AG09319 (cell line): ENCODE measurements at places on chromosomes 7 and 10.
A peak's percentile ranks its signal among the peaks of the same experiment; 100 is the strongest.

DNA sequence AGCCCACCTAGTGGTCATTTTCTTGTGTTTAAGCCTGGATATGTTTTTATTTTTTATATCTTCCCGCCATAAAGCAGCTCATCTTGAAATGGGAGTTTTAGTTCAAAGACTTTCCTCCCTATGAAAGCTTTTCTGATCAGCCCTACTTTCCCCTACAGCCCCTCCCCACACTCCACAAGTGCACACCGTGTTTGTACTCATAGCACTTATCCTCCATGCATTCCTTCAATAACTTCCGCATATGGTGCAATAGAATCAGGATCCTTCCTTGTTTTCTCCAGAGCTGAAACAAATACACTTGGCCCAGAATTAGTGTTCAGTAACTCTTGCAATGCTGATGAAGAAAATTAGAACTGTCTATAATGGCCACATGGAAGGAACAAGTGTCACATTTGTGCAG, 235.9 kb downstream of the KCNMA1 start:
- no peak for DNase-seq

GRCh38 chr10:82438277-82438676, 563.3 kb downstream of the NRG3 start:
- no peak for DNase-seq

- no peak for DNase-seq
Observed at GRCh38 chr7:34417781-34418180, 240.2 kb upstream of the NPSR1 start.

DNA sequence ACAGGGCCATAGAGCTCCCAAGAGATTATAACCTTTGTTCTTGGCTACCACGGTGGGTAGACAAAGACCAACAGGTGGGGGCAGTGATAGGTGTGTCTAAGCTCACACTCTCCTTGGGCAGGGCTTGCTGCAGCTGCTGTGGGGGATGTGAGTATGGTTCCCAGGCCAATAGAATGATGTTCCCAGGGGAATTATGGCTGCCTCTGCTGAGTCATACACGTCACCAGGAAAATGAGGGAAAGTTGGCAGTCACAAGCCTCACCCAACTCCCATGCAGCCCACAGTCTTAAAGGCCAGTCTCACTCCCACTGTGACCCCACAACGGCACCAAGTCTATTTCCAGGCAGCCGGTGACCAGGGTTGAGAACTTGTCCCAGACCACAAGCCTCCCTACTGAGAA, 453.4 kb upstream of the PODXL start:
- DNase-seq, result no peak

DNA sequence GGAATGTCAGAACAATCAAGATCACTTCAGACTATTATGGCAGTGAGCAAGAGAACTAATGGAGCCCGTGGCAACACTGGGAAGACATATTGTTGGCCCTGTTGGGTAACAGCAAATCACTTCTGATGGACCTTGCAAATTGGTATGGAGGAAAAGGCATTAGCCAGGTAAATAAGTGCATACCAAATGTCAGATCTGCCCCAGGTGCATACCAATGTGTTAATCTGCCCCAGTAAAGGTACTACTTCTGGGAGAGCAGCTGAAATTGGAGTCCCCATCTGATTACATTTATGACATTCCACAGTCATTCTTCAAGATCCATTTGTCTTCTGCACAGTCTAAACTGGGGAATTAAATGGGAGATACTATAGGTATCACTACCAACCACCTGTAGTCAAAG, 3.7 kb upstream of the SGMS1 start:
- DNase-seq, result no peak

DNA sequence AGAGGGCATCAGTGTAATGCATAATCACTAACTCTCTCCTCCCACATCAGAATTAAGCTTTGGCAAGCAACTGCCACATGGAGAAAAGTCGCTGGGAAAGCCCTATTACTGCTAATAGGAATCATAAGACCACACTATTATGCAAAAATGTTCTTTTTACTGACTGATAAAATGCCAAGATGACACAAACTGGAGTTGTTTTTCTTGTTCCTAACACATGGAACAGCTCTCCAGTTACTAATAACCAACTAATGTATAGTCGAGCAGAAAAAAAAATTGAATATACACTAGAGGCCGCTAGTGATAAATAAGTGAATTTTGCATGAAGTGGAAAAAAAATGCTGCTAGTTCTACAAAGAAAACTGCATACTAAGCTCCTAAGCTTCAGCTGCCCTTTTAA, 165.6 kb downstream of the TPK1 start:
- DNase-seq, result no peak

- no peak for DNase-seq
Observed at GRCh38 chr7:151700586-151701165, 176.2 kb downstream of the PRKAG2 start.

- DNase-seq, result no peak
Observed at GRCh38 chr10:130193033-130193432, 56.8 kb downstream of the GLRX3 start.

DNA sequence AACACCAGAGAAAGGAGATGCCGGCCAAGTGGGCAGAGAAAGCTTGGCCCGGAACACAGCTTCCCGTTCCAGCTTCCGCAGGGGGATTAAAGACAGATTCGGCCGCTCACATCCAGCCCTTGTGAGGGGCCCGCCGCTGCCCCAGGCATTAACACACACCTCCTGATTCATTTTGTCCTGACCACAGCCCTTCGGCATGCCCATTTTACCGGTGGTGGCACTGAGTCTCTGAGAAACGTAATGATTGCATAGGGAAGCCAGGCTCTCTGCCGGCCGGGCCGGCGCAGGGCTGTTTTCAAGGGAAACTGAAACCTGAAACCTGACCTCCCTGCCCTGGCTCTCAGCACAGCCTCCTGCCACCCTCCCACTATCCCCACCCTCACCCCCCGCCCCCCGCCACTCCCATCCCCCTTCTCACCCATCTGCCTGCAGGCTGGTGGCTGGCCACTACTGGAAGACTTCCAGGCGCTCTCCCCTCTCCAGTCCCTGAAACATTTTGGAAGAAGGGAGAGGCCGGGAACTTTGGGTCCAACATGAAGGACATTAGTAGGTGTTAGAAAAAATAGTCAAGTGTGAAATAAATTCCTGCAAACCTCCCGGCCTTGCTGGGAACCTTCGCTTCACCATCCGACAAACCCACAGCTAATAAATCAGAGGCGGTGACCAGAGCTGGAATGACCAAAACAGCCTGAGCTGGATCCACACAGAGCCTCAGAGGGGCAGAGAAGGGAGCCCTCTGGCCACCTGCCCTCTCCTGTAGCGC, 83.5 kb upstream of the CUX1 start:
- DNase-seq, result no peak

- no peak for DNase-seq
Observed at GRCh38 chr7:134535272-134535918, 8.0 kb downstream of the AKR1B10 start.

- no peak for DNase-seq
Observed at GRCh38 chr10:130807721-130808120, 503.8 kb downstream of the TCERG1L start.

DNA sequence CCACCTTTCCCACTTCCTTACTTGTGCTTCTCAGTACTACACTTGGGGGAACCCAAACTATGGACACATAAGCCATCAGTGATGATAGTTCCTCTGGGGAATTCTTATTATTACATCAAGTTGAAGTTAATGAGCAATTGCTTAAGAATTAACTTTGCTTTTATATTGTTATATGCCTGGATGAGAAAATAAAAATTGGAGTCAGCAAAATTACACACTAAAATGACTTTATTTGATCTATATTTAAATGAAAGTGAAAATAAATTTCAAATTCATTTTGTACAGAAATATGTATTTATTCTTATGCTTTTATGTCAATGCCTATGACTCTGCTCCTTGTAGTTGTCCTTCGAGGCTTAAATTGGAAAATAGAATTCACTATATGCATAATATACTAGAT, 149.4 kb upstream of the KCND2 start:
- DNase-seq, result no peak

- peak; percentile 27 for DNase-seq
Observed at GRCh38 chr7:74306730-74307469, 17.7 kb downstream of the CLIP2 start.
